ENCODE measurements at places on chromosomes 7 and 10.

DNA sequence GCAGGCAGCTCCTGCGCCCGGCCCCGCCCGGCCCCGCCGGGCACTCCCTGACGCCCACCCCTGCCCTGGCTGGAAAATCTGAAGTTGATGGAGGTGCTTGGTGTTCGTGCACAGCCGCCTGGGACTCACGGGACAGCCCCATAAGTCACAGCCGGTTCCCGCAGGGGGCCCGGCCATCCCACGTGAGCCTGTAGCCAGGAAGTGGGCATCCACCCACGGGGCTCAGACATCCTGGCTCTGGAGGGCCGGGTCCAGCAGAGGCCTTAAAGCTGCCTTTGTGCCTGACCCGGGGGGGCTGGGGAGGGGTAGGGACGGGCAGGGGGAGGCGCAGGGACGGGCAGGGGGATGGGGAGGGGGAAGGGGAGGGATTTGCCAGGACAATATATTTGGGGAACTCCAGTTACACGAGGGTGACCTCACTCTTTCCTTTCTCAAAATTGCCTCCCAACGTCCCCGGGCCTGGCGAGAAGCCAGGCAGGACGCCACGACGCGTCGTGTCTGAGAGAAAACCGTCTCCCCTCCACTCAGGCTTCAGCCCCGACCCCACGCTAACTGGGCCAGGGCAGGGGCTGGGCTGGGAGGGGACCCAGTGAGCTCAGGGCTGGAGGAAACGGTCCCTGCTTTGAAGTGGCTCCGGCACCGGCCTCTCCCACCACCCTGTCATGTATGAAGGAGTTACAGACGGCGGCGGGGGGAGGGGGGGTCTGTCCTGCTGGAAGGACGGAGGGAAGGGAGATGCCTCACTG is 82.1 kb upstream of the PDGFA start:
- DNase-seq, result no peak

GRCh38 chr10:29908962-29909361 is 150.4 kb downstream of the JCAD start:
- no peak for DNase-seq

DNA sequence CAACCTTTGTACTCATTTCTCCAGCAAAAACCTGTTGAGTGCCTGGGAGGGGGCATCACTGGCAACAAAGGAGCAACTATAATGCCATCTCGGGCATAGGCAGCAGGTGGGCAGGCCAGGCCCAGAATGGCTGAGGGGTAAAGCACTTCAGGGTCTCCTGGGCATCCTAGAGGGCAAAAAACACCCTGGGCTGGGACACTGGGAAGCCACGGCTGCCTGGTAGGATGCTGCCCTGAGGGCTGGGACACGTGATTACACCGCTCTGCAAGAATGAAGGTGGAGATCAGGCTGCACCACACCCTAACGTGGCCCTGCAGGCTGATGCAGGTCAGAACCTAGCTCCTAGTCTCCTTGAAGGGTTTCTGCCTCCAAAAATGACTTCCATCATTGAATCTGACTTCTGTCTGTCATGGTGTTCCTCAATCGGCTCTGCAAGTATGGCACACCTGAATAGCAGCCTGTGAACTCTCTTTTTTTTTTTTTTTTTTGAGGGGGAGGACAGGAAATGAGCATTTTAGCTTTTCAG is 4.5 kb upstream of the TRAPPC14 start:
- peak; percentile 49 for DNase-seq

- DNase-seq, result no peak
Observed at GRCh38 chr10:126463286-126463685, 75.0 kb upstream of the ADAM12 start.

- DNase-seq, result no peak
Observed at GRCh38 chr10:75403144-75403938, 1.8 kb upstream of the ZNF503 start.

GRCh38 chr10:12568391-12569009 is 219.2 kb downstream of the CAMK1D start:
- no peak for DNase-seq

DNA sequence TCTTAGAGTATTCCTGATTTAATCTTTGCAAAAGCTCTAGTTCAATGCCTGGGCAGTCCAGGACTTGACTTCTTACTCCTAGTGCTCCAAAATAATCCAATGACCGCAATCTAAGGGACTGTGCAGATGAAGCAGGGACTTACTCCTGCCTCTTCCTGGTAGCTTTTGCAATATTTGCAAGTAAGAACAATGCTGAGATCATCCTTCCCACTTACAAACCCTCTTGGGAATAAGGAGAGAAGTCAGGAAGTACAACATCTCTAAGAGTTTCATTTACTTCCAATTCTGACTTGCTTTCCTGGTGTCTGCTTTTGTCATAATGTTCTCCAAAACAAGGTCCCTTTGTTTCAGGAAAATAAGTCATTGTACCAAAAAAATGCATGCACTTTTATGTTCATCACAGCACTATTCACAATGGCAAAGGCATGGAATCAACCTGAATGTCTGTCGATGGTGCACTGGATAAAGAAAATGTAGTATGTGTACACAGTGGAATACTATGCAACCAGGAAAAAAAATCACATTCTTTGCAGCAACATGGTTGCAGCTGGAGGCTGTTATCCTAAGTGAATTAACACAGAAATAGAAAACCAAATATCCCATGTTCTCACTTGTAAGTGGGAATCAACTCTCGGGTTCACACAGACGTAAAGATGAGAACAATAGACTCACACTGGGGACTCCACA is 7.1 kb upstream of the KCNMA1 start:
- no peak for DNase-seq

DNA sequence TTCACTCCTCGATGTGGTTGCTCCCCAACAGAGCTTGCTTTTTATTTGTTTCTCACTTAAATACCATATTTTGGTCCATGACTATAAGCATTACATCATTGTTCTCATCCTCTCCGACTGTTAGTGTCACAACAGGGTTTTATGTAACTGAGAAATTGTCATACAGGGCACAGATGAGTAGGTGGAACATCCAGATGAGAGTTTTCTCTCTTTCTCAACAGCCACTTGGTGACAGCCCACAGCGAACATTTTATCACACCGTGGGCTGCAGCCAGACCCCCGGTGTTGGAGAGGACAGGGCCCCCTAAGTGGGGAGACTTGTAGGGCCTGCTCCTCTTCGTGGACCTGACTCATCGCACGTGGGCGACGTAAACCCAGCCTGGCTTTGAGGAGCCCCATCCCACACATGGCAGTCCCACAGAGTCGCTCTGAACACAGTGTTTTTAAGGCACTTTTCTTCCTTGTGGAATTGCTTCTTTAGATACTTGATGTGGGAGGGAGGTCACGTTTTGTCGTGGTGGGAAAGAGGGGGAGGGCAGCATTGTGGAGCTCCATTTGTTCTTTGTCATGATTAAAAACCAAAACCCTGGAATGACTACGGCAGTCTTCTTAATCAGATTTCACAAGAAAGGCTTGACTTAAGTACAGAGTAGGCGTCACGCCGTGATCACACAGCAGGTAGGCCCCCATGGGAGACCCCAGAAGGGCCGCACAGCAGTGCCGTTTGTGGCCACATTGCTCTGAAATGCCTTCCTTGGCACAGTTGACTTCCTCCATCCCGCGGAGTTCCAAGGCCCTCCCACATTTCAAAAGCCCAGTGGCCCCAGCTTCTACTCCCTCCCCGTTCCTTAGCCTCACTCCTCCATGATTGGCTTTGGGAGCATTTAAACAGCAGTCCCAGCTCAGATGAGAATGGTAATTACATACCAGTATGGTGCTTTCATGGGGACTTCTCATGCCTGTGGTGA is 220.6 kb downstream of the CCDC3 start:
- no peak for DNase-seq

DNA sequence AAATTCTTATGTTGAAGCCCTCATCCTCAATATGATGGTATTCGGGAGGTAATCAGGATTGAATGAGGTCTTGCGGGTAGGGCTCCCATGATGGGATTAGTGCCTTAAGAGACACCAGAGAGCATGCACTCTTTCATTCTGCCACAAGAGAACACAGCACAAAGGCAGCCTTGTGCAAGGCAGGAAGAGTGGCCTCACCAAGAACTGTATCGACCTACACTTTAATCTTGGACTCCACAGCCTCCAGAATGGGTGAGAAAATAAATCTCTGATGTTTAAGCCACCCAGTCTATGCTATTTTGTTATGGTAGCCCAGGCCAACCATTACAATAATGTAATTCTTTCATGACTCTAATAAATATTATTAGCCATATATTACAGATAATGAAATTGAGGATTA is 8.4 kb downstream of the SEM1 start:
- no peak for DNase-seq

- no peak for DNase-seq
Observed at GRCh38 chr10:116120688-116121455, 152.1 kb downstream of the GFRA1 start.

Measured in chondrocyte (in vitro differentiated cells).